AG20443 (cell line): ENCODE measurements at places on chromosomes 4 and X.

- peak; percentile 17 for DNase-seq
These were observed 41.9 kb downstream of the HELQ start for GRCh38 chr4:83413676-83414075.

GRCh38 chr4:169707958-169708643 is 49.6 kb downstream of the HPF1 start:
- no peak for DNase-seq

GRCh38 chrX:96807318-96807717 is 76.4 kb upstream of the RPA4 start:
- DNase-seq = no peak

DNA sequence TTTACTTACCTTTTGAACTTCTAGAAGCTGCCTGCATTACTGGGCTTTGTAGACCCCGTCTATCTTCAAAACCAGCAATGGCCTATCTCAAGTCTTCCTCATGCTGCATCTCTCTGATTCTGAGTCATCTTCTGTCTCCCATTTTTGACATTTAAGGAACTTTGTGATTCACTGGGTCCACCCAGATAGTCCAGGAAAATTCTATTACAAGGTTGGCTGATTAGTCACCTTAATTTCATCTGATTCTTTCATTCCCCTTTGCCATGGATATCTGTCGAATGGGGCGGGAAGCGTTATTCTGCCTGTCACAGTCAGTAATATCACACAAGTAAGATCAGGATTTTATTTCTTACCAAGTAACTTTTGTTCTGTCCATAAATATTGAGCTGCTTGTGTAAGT is 618.0 kb downstream of the CCSER1 start:
- DNase-seq = no peak

- DNase-seq = no peak
These were observed 459.2 kb upstream of the GALNT7 start for GRCh38 chr4:172709376-172709775.

DNA sequence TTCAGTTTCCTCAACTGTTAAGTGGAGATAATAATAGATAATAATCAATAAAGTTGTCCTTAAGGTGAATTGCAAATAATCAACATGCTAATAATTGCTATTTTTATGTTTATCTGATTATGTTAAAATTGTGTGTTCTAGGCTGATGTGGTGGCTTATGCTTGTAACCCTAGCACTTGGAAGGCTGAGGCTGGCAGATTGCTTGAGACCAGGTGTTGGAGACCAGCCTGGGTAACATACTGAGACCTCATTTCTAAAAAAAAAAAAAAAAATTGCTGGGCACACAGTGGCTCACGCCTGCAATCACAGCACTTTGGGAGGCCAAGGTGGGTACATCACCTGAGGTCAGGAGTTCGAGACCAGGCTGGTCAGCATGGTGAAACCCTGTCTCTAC is 175.2 kb downstream of the GC start:
- DNase-seq = no peak

DNA sequence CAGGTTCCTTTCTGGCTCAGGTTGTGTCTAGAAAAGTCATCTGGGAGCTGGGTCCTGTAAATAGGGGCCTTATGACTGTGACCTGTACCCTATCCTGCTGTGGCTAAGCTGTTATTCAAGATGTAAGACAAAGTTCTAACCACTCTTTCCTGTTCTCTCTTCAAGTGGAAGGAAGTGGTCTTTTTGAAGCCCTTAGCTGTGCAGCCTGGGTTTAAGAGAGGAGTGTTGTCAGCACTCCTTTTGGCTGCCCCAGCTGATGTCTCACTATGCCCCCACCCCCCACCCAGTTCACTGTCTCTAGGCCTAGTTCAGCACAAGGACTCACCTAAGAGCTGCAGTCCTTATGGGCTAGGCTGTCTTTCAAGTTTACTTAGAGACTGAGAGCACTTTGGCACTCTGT is 1069.5 kb downstream of the FAM133A start:
- no peak for DNase-seq

GRCh38 chr4:72702948-72703347 is 133.9 kb upstream of the ADAMTS3 start:
- no peak for DNase-seq

GRCh38 chr4:63036159-63036866 is 1372.9 kb downstream of the TECRL start:
- no peak for DNase-seq
